Natural killer cell (primary cell): ENCODE measurements at places on chromosomes 1 and 21. TPM values are rescaled to one million over a fixed set of nuclear protein-coding genes. Genes with fewer than 3 reads are reported as not detected.

The TAL1 gene
- 0.91 TPM for total RNA-seq

The NPPB gene
- total RNA-seq = not detected

The OPRD1 gene
- total RNA-seq = not detected

DNA sequence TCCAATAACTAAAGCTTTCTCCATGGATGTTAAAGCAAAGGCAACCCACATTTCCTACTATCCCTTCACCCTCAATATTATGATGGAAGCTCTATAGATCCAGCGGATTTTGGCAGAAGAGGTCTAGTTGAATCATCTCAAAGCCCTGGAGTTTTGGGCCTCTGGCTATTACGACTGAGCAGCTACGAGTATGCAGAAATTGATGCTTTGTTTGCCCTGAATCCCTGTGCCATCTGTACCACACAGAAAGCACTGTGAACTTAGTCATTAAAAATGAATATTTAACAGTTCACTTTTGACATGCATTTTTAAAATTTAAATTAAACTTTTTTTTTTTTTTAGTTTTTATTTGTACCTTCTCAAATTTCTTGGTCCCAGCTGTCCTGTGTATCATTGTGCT, 705.4 kb upstream of the PTBP2 start:
- no peak overlapping the region for H3K27ac ChIP-seq
- no peaks in the 10 kb centered on the region for H3K4me1 ChIP-seq
- H3K36me3 ChIP-seq = no peaks in the 10 kb centered on the region
- H3K27me3 ChIP-seq = no peaks in the 10 kb centered on the region
- DNase-seq = no peak

The SEMA4A gene
- total RNA-seq = 2.6 TPM

The PTPN14 gene
- not detected for total RNA-seq
